ENCODE measurements at places on chromosomes 4 and X. TPM values are rescaled to one million over a fixed set of nuclear protein-coding genes. Genes with fewer than 3 reads are reported as not detected.

DNA sequence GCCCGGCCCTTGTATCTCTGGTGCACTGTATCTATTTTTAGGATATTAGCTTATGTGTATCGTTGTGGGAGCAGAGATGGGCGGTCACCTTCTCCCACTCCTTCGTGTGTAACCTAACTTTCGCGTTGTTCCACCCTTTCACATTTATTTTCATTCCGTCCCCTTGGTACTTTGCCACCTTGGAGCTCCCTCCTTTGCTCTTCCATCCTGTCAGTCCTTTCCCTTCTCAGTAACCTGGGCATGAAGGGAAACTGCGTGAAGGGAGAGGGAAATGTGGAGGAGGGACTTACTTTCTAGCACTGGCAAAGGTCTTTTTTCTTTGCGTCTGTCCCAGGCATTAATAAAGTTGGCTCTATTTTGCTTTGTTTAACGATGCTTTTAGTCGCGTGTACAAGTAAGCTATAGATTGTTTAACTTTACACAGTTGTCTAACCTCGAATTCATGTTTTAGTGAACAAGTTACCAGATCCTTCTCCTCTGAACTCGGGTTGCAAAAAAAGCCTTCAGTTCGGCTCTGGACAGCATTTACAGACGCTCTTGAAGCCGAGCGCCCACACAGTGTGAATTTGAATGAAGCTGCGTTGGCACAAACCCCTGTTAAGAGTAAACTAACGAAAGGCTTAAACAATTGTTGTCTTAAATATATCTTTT, 3.9 kb downstream of the PCDH10 start:
- DNase-seq, result no peak

- DNase-seq, result no peak
Observed at GRCh38 chr4:177265729-177266128, 43.9 kb upstream of the NEIL3 start.

GRCh38 chr4:171067422-171067821, 745.8 kb upstream of the GALNTL6 start:
- DNase-seq, result no peak

- DNase-seq, result peak; percentile 38
Observed at GRCh38 chrX:74449322-74449936, 28.1 kb downstream of the SLC16A2 start.

- DNase-seq, result no peak
Observed at GRCh38 chr4:186651181-186651603, 72.5 kb downstream of the FAT1 start.

GRCh38 chrX:19715711-19716638, 171.4 kb downstream of the SH3KBP1 start:
- no peak for DNase-seq

Gene GLUD2
- total RNA-seq, result not detected

DNA sequence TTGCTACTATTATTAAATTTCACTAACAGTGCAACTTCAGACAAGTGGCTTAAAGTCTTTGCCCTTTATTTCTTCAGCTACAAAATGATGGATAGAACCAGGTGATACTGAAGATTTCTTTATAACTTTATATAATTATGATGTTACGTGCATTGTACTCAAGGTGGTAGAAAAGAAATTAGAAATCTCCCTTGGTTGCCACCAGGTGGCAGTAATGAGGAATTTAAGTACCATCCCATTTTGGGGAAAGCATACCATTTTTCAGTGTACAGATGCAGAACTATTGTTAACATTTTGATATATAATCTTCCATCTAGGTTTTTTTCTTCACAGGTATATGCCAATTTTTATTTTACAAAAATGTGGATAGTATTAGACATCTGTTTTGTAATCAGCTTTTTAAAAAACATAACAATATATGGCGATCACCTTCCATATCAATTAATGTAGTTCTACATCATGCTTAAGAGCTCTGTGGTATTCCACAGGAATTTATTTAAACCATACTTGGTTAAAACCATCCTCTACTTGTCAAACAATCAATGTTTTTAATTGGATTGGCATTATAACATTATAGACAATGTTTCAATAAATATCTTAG, 37.7 kb upstream of the RAB33B start:
- DNase-seq, result no peak

DNA sequence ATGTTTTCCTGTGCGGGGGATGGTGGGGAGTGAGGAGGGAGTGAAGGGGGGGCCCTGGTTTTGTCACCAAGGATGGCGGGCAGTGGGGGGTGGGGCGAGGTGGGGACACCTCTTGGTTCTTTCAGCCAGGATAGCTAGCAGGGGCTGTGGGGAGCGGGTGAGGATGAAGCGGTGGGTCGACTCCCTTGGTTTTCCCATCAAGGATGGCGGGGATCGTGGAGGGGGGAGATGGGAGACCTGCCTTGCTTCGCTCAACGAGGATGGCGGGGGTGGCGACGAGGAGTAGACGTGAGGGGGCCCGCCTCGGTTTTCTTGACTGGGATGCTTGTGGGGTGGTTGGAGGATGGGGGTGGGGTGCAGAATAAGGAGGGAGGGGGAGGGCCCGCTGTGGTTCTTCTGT, 643 bp downstream of the FHL1 start:
- no peak for DNase-seq

Gene TEX11
- total RNA-seq, result not detected

GRCh38 chr4:146379744-146380143, 142.0 kb downstream of the SLC10A7 start:
- no peak for DNase-seq

GRCh38 chr4:76943790-76944189, 5.8 kb upstream of the SEPTIN11 start:
- DNase-seq, result no peak

DNA sequence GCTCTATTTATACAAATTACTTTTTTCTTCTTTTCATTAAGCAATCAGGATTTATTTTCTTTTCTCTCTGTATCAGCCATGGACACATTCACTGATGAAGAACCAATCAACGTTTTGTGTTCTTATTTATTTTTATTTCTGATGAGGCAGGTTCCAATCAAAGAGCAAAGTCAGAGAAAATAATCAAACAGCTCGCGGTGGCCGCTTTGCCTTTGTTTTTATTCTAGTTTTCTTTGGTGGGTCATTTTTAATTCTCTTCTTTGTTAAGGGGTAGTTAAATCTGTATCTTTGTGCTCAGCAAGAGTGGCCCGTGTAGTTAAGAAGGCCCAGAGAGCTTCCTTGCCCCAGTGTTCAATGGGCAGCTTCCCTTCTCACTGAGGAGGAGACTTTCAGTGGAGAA, 71.4 kb downstream of the FBXO8 start:
- DNase-seq, result no peak

DNA sequence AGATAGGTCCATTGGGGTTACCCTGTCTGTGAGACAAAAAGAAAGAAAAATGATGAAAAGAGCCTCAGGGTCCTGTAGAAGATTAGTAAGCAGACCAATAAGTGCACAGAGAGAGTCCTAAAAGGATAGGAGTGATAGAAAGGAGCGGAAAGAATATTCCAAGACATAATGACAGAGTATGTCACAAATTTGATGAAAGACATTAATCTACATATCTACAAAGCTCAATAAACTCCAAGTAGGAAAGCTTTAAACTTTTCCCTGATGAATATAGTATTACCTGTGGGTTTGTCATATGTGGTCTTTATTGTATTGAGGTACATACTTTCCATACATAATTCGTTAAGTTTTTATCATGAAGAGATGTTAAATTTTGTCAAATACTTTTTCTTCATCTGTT, 73.7 kb downstream of the MTMR8 start:
- no peak for DNase-seq

Gene VSIG4
- 0.11 TPM for total RNA-seq

DNA sequence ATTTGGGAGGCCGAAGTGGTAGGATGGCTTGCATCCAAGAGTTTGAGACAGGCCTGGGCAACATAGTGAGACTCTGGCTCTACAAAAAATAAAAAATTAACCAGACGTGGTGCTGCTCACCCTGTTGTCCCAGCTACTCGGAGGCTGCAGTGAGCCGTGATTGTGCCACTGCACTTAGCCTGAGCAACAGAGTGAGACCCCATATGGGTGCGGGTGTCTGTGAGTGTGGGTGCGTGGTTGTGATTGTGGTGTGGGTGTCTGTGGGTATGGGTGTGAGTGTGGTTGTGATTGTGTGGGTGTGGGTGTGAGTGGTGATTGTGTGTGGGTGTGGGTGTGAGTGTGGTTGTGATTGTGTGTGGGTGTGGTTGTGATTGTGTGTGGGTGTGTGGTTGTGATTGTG, 114.6 kb downstream of the UBE2K start:
- no peak for DNase-seq

- DNase-seq, result no peak
Observed at GRCh38 chr4:153789741-153790499, 1.0 kb upstream of the SFRP2 start.

GRCh38 chrX:142184756-142185602, 20.1 kb downstream of the MAGEC2 start:
- DNase-seq, result no peak

Gene DDX60
- total RNA-seq, result 12.2 TPM

- no peak for DNase-seq
Observed at GRCh38 chrX:151698485-151698884, 3.2 kb downstream of the PRRG3 start.

DNA sequence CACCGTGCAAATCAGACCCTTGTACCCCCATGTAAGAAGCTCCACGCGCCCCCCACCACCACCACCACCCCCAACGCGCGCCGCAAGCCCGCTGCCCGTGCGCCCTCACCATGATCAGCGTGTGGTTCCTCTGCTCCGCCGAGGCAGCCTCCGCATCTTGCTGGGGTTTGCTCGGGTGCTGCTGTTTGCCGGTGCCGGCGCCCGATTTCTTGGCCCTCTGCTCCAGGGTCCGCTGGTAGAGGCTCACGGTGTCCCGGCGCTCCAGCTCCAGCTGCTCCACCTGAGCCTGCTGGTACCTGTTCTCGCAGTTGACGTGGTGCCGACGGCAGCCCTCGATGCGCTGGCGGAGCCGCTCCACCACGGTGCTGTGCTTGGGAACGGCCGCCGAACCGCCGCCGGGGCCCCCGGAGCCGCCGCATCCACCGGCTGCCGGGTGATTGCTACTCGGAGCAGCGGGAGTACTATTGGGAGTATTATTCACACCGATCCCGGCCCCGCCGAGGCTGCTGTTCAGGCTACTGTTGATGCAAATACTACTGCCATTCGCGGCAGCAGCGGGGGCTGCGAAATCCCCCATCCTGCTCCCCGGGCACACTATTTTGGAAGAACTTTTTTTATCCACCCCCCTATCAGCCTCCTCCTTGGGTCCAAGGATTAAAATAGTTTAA, 1.1 kb downstream of the MAML3 start:
- DNase-seq, result peak; percentile 62

GRCh38 chrX:48520455-48520854, 1.2 kb upstream of the EBP start:
- no peak for DNase-seq

Gene FRAS1
- total RNA-seq, result not detected

DNA sequence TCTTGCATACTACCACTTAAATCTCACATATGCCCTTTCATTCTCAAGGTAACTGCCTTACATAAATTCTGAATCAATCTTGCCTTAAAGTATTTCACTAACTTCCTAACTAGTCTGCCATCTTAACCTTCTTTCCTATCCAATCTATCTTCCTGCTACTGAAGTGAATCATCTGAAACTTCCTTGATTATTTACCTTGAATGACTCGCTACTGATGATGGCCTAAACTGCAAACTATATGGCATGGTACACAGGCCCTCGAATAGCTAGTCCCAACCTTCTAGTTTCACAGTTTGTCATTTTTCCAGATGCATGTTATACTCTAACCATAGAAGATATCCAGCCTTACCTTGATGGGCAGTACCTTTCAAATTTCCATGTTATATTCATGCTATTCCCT, 19.9 kb downstream of the PHKA1 start:
- DNase-seq, result no peak

DNA sequence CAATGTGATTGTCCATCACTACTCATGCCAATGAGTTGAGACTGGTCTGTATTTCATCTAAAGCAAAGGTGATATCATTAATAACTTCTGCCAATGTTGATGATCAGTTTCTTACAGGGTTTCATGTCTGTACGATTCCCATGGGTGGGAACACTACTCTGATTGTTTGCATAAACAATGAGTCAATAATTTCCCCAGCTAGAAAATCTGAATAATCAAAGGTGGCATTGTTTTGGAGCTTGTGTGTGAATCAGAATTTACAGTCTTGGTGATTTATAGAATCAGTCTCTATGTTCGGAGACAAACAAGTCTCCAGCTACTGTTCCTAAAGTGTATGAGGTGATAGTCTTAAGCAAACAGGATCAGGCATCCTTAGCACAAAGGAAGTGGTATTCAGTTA, 35.5 kb upstream of the PARM1 start:
- no peak for DNase-seq

GRCh38 chrX:119552508-119552907, 12.7 kb downstream of the STEEP1 start:
- DNase-seq, result no peak

Gene MFAP3L
- 0.59 TPM for total RNA-seq

- DNase-seq, result no peak
Observed at GRCh38 chr4:7785017-7785416, 154.6 kb downstream of the AFAP1 start.

GRCh38 chr4:101229116-101229515, 118.2 kb downstream of the PPP3CA start:
- no peak for DNase-seq

DNA sequence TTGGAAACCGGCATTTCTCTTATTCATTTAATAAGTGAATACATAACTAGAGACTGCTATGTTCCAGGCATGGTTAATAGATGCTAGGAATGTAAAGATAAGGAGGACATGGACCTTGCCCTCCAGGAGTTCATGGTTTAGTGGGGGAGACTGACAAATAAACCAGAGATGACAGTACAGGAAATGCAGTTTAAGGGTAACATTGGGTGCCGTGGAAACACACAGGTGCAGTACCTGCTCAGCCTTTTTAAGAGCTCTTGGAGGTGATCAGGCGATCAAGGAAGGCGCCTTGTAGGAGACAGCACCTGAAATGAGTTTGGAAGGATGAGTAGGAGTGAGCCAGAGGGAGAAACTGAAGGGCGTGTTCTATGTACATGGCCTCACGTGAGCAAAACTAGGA, 145.8 kb downstream of the AASDH start:
- DNase-seq, result no peak

GRCh38 chr4:94634271-94634670, 123.5 kb upstream of the BMPR1B start:
- no peak for DNase-seq

Gene RHOXF1
- 0.45 TPM for total RNA-seq

- DNase-seq, result no peak
Observed at GRCh38 chr4:39718366-39719323, 20.7 kb downstream of the UBE2K start.

- no peak for DNase-seq
Observed at GRCh38 chrX:23185951-23186350, 148.7 kb upstream of the PTCHD1 start.

Gene SPANXB1
- total RNA-seq, result not detected

GRCh38 chrX:83260288-83260687, 247.8 kb upstream of the POU3F4 start:
- DNase-seq, result no peak
